ENCODE measurements at places on chromosomes 2 and 18.

DNA sequence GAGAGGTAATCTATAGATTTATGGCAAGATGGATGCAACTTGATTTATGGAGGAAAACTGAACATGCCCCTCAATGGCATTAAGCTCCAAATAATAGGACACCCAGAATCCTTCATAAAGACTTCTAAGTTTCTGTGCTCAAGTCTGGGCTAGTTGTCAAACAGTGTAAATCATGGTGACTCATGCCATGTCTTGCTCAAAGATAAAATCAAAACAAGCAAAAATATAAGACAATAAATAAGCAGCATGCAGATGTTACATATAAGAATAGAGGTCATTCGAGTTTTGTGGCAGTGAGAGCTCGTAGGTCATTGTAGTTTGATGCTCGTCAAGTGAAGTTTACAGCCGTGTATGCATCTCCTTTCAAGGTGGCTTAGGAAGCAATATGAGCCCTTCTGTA, 403.2 kb downstream of the THSD7B start:
- DNase-seq: no peak

GRCh38 chr2:40209761-40210160, 242.1 kb downstream of the SLC8A1 start:
- no peak for DNase-seq

GRCh38 chr2:39737661-39738060, 41.4 kb downstream of the THUMPD2 start:
- DNase-seq: no peak

DNA sequence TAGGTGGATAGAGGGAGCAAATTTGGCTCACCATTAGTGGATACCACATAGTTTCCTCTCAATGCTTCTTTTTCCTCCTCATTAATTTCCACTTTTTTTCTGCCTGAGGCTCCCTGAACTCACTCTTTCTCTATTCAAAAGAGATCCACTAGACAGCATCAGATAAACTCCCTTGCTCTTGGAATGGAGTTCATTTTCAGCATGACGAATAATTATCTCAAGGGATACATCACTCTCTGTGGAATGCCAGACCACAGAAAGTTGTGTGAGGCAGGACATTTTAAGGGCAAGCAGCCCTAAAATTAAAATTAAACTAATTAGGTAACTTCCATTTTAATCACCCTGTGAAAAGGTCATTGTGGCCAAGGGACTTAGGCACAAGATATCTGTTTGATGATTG, 1920.1 kb upstream of the CELF4 start:
- DNase-seq: no peak

DNA sequence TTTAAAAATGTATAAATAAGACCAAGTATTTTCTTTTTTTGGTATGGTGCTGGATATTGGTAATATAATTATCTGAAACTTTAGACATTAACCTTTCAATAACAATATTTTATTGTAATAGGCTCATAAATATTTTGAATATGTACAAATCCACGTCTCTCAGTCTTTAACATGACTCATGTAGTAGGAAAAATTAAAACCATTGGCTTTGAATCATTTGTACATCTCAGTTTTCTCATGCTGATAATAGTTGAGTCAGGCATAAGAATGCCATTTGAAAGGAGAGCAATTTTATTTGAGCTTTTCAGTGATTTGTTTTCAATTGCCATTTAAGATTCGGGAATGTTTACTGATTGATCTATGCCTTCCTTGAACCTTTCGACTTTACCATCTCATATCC, 364.8 kb downstream of the TGIF1 start:
- DNase-seq: no peak

DNA sequence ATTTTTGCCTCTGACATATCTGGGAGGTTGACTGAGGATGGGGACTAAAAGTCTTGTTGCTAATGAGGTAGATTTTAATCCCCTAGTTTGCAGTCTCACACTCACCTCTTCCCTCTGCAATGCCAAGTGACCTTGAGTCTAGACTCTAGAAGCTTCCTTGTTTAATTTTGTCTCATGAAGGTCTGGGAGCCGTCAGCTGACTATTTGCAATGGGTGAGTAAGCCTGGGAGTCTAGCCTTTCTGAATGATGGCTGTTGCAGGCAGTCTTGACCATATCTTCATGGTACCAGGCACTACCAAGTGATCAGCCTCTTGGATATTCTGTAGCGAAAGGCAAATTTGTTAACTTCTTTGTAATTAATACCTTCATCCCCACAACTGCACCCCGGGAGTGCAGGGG, 61.2 kb downstream of the ARHGAP15 start:
- no peak for DNase-seq

DNA sequence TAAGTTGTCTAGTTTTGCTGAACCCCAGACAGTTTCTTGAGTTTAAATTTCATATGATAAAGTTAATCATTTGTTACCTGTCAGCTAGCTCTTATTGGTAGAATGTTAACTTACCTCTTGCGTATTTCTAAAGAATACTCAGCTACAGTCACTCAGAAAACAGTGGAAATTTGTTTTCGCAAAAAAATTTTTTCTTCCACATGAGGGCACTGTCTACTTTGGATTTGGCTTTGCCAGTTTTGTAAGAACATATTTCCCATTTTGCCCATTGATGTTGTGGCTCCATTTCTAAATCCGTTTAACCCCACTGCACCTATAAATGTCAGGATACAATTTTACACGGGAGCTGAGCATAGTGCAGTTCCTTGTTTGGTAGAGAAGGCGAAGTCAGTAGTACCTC, 19.1 kb upstream of the GCFC2 start:
- no peak for DNase-seq

DNA sequence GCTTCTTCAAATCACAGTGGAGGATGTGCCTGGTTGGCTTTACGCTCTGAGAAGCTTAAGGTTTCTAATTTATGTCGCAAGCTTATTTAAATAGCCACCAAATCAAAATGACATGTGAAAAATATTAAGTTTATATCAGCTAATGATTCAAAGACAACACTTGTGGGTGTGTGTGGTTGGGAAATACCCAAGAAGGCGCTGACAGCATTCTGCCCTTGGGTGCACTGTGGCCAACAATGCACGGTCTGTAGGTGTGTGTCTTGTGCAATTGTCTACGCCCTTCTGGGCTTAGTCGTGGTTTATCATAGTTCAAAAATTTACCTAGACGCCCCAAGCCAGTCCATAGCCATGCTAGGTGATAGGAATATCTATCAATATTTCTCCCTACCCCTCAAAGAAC, 60.9 kb downstream of the KCTD1 start:
- no peak for DNase-seq
